Globus pallidus (tissue), 1 donor: ENCODE measurements at places on chromosomes 5 and 9.

DNA sequence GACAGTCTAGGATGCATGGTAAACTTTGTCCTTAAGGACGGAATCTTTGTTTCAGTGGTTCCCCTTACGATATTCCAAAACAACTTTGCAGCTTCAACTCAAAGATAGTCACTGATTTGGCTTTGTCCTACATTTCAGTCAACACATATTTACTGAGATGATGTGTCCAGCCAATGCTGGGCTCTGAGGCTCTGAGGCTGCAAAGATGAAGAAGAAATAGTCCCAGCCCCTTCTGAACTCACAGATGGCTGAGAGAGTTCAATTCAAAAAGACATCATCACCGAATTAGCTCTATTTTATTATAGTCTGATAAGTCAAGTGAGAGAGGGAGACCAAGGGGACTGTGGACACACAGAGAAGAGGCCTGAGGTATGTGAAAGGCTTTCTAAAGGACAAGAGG lies 544.0 kb downstream of the ACTL7B start:
- no peak for DNase-seq

DNA sequence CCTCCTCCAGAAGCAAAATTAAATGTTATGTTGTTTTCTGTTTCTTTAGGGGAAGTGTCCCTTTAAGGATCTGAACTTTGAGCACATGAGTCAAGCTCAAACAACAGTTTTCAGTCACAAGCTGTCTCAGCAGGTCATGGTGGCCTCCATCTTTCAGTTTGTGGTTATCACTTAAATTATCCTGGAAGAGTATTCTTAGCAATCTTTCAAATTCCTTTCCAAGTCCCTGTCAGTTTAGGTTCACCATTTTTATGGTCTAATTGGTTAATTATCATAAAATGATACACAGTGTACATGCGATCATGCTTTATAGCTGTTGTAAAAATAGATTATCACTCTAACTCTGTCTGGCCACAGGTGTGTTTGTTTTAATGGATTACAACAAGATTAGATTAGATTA lies 43.1 kb upstream of the SELENOP start:
- DNase-seq = no peak

DNA sequence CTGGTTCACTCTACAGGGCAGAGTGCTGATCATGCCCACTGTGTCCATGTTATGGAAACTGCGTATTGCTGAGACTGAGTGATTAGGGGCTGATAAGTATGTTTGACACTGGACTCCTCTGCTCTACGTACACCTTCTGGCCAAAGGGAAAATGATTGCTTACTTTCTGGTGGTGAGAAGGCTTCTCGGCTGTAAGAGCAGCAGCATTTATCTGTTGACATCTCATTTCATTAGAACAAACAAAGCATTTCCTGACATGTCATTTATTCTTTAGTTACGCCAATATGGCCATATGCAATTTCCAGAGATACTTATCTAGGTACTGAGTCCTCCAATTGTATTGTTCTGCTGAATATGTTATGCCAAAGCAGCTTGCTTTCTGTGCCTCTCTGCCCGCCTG lies 5.6 kb downstream of the FAXDC2 start:
- no peak for DNase-seq

GRCh38 chr5:54656261-54656728 lies 138.7 kb downstream of the SNX18 start:
- DNase-seq = no peak

DNA sequence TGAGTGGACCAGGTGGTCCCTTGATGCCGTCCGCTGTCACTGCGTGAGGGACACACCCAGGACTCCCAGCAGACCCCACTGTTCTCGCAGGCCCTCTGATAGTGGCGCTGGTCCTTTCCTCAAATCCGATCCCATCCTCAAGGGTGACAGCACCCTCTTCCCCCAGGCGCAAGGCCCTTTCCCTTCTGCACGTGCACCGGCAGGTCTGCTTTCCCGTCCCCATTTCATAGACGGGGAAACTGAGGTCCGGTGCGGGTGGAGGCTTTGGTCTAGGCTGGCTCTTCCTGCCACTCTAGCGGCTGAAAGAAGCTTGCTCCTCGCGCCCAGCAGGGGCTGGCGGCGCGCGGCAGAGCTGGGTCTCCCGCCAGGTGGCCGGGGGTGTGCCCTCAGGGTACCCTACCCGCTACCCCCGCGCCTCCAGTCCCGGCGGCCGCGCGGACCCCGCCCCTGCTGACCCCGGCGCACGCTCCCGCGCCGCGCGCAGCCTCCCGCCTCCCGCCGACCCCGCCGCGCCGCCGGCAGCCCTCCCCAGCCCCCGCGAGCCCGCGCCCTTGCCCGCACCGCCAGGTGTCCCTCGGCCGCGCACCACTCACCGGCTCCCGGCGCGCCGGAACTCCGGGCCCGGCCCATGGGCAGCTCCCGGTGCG lies 453 bp downstream of the RASGEF1C start:
- DNase-seq = no peak

- no peak for DNase-seq
Measured at GRCh38 chr5:44565902-44566301, 176.7 kb upstream of the FGF10 start.

DNA sequence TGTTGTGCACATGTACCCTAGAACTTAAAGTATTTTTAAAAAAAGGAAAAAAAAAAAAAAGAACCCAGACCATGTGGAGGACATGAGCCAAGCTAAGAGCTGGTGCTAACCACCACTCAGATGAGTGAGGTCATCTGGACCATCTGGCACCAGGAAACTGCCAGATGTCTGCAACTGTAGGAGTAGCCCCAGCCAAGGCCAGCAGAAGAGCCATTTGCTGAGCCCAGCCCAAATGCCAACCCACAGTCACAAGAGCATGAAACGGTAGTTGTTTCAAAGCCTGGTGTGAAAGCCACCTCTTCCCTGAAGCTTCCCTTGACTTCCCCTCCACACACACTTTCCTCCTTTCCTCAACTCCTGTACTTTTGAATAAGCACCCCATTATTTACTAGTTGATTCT lies 69.2 kb upstream of the FCN1 start:
- DNase-seq = no peak

- no peak for DNase-seq
Measured at GRCh38 chr9:4131946-4132345, 167.9 kb downstream of the GLIS3 start.

DNA sequence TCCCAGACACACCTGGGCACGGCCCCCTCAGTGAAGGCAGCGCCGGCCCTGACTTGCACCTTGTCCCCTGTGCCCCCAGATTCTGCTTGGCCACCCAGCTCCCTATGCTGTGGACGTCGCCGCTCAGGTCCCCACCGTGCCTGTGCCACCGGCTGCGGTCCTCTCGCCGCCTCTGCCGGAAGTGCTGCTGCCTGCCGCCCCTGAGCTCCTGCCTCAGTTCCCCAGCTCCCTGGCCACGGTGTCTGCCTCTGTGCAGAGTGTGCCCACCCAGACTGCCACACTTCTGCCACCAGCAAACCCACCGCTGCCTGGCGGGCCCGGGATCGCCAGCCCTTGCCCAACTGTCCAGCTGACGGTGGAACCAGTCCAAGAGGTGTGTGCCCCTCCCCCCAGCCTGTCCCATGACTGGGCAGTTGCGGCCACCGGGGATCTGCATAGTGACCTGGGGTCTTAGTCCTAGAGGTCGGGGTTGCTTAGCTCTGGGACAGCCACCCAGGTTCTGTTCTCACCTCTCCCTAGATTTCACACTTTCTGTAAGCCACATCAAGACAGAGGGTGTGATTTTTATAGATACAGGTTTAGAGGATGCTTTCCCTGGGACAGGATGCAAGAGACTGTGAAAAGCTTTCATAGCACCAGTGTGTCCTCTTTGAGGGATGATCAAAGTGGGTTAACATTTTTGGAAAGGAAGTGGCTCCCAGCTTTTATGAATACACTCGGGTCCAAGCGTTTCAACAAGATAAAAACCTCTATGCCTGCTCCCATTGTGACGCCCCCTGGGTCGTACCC lies 78.0 kb downstream of the WNK2 start:
- no peak for DNase-seq

- no peak for DNase-seq
Measured at GRCh38 chr9:81827616-81828296, 100.5 kb upstream of the SPATA31D4 start.

DNA sequence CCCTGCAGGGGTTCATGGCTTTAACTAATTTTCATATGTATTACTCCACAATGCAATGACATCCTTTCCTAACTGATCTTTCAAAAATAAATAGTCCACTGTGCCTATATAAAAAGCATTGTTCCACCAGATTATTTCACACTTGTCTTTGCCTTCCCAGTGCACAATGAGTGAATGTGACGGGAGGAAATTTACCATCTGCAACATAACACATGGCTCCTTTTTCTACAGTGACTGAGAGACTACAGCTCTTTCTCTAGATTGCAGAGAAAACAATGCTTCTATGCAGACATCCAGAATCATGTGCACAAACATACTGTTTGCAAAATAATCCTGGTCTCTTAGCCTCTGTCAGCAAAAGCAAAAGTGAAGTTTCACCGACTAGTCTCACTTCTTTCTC lies 483.7 kb upstream of the PIK3R1 start:
- peak; percentile 95 for DNase-seq

DNA sequence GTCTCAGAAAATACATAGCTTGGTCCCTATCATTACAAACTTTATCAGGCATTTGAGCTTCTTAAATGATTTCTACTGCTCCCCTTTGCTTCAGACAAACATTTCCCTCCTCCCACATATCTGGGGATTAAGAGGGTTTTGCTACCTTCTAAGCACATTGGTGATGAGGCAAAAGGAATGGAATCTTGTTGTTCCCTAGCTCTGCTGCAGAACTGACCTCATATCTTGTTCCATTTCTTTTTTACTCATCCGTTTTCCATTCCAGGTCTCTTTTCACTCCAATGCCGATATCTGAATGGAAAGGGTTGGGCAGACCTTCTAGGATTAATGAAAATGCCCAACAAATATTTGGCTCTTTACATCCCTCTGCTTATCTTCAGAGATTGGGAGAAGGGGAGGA lies 444.6 kb downstream of the ZNF608 start:
- DNase-seq = no peak

DNA sequence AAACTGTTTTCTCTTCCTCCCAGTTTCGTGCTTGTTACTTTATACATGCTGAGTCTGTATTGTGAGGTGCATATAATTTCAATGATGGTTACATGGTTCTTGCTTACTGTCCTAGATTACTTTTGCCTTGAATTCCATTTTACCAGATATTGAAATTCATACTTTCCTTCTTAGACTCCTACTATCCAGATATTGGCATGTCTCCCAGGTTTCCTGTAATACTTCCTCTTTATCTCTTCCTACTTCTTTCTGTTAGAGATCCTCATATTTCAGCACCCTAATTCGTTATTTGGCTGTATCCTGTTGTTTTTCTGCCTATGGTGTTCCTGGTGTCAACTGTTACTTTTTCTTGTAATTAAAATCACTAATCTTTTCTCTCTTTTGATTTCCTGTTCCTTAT lies 522.1 kb downstream of the CCDC171 start:
- no peak for DNase-seq

DNA sequence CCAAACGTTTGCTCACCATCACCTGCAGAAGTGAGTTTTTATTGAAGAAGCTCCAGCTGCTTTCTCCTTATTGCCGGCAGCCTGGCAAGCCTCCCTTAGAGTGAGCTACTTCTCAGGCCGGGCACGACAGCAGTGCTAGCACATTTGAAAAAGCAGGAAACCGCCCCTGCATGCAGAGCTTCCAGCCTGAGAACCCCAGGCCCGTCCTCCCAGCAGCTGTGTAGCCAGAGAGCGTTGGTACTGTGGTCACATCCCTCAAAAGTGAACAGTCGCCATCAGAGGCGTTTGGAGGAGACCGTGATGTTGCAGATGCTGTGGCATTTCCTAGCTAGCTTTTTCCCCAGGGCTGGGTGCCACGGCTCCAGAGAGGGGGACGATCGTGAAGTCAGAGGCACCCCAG lies 23.5 kb downstream of the SLC25A25 start:
- no peak for DNase-seq

DNA sequence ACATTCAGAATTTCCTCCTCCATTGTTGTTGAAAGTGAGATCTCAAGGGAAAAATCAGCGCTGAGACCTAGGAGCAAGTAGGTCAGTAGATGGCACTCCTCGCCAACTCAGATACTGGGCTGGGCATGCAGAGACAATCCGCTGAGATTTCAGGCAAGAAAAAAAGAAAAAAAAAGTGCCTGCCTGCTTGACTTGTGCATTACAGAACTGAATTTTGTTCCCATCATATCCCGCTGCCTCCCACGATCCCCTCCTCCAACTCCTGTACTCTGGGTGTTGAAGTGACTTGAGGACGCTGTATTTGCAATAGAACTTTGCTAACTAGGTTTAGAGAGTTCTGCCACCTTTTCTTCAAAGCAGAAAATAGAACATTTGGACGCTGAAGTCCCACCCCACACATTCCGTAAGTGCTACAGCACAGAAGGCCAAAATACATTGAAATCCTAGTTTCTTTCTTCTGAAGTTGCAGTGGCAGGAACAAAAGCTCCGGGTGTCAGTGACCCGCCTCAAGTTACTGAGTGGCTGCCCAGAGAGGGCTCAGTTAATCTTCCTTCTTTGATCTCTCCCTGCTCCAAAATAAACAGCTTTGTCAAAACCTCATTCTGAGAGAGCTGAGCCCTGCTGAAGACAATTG lies 265.8 kb downstream of the MLLT3 start:
- peak; percentile 78 for DNase-seq

GRCh38 chr5:6943197-6944112 lies 230.2 kb downstream of the TENT4A start:
- DNase-seq = no peak

- DNase-seq = no peak
Measured at GRCh38 chr9:37295796-37296195, 126.7 kb upstream of the GRHPR start.

DNA sequence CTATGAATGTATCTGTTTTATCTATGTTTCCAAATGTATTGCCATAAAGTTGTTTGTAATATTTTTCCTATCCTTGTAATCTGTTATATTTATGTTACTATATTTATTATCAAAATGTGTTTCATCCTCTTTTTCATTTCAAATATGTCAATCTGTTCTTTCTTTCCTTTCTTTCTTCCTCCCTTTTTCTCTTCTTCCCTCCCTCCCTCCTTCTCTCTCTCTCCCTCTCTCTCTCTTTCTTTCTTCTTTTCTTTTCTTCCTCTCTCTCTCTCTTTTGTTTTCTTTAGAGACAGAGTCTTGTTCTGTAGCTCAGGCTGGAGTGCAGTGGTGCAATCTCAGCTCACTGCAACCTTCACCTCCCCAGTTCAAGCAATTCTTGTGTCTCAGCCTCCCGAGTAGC lies 91.3 kb downstream of the GTF3C4 start:
- DNase-seq = no peak

DNA sequence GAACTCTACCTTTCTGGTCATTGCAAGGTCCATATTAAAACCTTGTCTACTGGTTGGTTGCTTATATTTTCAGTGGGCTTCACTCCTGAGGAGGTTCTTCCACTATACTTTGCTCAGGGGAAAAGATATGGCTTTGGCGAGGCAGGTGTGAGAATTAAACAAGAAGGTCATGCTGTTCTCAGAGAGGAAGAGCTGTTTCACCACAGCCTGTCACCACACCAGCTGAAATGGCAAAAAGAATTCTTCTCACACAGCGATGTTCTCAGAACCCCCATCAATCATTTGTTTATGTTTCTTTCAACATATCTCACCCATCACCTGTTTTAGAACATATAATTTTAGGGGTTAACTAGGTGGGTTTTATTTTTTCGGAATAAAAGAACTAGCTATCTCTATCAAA lies 38.6 kb downstream of the CAPSL start:
- DNase-seq = no peak
